ENCODE measurements at places on chromosomes 11 and 22.

- peak; percentile 11 for DNase-seq
These were observed 5.7 kb downstream of the LTO1 start for GRCh38 chr11:69669486-69669885.

- peak; percentile 27 for DNase-seq
These were observed 47.2 kb downstream of the PIWIL3 start for GRCh38 chr22:24727218-24727851.

- DNase-seq = no peak
These were observed 28.7 kb upstream of the CTSD start for GRCh38 chr11:1792461-1792860.

- DNase-seq = no peak
These were observed 43.9 kb downstream of the RTN4R start for GRCh38 chr22:20224256-20224626.

- DNase-seq = peak; percentile 42
These were observed 525 bp downstream of the DGCR2 start for GRCh38 chr22:19121631-19122142.

- no peak for DNase-seq
These were observed 4.0 kb downstream of the DSCAML1 start for GRCh38 chr11:117792992-117793391.

- no peak for DNase-seq
These were observed 21.1 kb upstream of the FAR1 start for GRCh38 chr11:13647391-13647790.

DNA sequence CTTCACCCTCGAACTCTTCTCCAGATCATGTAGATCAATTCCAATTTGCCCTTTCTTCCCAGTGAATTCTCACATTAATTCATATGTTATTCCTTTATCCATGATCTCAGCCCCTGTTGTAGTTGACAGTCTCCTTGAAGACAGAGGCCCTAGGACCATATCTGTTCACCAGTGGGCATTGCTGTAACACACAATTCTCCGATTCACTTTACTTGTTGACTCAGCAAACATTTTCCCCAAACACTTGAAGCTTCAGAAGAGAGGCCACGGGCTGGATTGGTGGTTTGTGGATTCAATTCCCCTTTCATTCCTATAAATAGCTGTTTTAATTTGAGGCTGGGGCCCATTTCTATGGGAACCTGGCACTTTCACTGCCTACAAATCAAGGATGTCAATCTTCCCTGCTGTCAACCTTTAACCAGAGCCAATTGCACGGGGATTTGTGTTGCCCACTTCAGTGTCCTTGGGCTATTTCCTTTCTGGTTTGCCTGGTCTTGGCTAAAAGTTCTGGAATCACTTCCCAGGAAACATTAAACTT is 393.0 kb upstream of the KIRREL3 start:
- no peak for DNase-seq

- no peak for DNase-seq
These were observed 700.0 kb upstream of the ANO5 start for GRCh38 chr11:21492931-21493330.

DNA sequence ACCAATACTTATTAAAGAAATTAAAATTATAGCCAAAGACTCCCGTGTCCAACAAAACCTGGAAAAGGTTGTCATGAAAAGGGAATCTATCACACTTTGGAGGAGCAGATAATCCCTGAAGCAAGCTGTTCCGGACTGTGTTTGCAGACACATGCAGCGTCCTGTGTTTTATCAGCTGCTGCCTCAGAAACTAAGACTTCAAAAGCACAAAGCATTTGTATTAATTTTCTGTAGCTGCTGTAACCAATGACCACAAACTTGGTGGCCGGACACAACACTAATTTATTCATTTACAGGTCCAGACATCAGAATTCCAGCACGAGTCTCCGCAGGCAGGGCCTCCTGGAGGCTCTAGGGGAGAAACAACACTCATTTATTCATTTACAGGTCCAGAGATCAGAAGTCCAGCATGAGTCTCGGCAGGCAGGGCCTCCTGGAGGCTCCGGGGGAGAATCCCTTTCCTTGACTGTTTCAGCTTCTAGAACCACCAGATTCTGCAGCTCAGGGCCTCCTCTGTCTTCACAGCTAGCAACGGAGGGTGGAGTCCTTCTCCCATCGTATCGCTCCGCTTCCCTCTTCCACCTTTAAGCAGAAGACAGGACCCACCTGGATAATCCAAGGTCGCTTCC is 465.3 kb downstream of the BRD1 start:
- DNase-seq = no peak

DNA sequence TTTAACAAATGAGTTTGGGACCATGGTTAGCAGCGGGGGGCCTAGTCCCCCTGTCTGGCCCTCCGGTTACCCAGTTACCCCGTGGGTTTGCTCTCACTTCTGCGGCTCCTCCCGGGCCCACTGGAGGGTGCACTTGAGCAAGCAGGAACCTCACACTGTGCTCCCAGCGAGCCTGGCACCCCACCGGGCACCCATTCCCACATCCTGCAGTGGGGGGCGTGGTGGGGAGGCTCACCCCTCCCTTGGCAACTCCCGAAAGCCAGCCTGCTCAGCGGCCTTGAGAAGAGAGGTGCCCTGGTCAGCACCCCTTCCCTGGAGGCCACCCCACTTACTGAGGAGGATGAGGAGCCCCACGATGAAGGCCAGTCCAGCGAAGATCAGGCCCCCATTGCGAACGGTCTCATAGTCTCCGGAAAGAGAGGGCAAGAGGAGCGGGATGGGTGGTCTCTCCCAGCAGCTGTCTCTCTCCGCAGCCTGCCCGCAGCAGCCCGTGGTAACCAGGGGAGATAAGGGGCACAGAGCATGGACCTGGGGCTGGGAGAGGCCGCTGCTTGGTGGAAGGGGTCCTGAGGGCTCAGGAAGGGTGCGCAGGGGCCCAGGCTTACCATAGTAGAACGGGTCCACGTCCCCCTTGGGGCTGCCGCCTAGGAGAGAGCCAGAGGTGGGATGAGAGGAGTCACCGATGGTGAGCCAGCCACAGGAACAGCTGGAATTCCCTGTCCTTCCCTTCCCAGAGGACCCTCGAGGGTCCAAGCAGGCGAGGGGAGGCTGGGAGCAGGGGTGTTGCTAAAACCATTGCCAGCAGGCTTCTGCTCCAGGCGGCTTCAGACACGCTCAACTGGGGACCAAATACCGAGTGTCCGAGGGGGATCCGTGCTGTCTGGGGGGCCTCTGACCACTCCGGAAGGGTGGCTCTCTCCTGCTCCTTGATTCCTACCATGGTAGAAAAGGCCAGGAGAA is 2.2 kb downstream of the FXYD2 start:
- DNase-seq = peak; percentile 15

DNA sequence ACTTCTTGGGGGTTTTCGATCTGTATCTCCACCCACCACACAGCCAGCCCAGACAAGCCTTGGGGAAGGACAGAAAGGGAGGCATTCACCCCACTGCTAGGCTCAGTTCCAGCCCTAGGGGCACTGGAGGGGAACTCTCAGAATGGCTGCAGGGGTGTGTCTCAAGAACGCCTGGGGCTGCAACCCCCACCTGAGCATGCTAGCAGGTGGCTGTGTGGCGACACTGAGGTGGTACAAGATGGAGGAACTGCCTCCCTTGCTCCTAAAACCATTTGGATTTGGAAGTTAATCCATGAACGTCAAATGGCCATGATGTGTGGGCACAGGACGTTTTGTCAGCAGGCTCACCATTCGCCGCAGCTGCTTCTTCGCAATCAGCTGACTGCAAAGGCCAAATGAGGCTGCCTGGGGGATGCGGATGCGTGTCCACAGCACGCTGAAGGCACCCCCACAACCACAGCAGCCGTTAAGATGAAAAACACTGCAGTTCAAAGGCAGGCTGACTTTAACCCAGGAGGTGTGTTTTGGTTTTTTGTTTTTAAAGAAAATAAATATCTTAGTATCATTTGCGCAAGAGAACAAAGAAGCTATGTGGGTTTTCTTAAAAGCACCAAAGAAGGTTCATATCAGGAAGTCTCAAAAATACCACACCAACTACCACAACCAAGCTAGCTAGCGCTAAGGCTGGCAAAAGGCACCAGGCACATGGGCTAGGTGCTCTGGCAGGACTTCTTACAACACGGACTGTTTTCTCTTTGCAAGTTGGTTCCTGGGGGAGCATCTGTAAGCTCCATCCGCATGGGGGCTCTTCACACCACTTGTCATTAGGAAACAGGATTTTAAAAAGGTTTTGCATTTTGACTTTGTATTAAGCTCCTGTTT is 22.2 kb upstream of the NAP1L4 start:
- no peak for DNase-seq

DNA sequence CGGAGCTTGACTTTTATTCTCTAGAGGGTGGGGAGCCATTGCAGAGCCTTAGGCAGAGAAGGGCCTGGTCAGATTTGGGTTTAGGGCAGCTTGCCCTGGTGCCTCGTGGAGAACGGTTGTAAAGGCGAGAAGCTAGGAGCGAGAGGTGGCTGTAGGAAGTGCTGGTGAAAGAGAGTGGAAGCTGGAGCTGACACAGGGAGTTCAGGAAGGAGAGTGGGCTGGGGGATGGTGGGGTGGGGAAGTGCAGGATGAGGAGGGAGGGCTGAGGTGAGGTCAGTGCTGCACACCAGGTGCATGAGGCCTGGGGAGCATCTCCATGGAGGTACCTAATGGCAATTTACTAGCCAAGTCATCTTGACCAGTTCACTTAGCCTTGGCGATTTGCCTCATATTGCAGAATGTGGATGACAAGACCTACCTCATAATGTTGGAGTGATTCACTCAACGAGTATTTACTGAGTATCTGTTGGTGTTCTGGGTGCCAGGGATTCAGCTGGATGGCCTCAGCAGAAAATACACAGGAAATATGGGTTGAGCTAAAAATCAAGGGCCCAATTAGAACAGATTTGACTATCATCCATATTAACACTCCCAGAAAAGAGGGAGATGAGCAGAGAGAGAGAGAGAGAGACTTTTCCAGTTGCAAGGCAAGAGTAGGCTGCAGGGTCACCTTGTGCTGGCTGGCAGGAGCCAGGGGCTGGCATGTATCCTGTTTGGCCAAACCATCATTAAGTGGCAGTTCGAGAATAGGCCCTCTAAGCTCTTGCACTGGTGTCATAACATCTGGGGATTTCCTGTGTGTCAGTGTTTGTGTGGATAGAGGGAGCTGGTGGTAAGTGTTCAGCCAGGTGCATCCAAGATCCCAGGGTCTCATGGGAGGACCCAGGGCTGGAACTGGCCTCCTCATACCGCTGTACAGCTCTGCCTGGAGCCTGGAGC is 44.4 kb upstream of the CLDN5 start:
- no peak for DNase-seq

DNA sequence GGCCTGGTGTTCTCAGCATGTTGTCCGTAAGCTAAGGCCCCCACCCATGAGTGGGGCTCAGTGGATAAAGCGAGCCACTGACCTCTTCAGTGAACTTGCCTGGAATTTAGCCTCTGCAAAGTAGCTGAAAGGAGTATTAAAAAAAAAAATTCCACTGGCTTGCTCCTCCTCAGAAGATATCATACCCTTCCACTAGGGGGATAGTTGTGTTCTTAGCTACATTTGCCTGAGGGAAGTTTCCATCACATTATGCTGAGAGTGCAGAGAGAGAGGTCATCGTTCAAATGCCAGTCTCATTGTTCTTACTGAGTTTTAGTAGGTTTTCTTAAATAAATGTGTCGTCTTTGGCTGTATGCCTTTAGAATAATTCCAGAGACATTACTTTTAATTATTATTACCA is 879.7 kb downstream of the JRKL start:
- no peak for DNase-seq

DNA sequence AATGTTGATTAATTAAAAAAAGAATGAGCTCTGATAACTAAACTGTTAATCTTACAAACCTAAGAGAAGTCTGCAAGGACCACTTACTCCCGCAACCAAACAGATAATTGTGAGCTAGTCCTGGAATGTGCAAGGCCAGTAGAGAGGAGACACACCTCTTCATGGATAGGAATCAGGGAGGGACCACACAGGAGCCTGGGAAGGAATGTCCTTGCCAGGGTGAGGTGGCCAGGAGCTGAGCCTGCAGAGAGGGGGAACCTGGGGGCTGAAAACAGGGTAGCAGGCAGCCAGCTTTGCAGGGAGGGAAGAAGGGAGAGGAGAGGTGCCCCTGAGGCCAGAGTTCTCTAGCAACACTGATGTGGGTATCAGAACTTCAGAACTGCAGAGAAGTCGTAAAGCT is 9.4 kb upstream of the NLRP10 start:
- no peak for DNase-seq

DNA sequence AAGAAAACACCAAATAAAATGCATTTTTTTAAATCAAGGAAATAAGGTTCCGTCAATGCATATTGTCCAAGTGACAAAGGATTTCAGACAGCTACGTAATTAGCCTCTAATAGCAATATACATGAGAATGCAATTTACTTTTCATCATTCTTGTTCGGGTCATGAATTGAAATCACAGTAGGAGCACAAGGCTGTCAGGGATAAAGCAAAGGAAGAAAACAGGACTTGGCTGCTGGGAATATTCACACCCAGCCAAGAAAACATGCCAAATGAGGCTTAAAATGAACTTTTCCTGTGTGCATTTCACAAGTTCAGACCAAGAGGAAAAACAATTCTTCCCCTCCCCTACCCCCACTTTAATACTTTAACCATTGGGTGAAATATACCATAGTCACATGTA is 188.6 kb downstream of the CWF19L2 start:
- DNase-seq = no peak

GRCh38 chr11:117175104-117175503 is 3.4 kb upstream of the SIDT2 start:
- DNase-seq = no peak

DNA sequence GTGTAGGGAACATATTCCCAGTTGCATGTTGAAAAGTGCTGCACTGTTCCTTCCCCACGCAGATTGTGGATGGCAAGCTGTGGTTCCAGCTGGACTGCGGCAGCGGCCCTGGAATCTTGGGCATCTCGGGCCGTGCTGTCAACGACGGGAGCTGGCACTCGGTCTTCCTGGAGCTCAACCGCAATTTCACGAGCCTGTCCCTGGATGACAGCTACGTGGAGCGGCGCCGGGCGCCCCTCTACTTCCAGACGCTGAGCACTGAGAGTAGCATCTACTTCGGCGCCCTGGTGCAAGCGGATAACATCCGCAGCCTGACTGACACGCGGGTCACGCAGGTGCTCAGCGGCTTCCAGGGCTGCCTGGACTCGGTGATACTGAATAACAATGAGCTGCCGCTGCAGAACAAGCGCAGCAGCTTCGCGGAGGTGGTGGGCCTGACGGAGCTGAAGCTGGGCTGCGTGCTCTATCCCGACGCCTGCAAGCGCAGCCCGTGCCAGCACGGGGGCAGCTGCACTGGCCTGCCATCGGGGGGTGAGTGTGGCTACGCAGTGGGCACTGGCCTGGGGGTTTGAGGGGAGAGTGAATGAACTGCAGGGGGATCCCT is 102.7 kb upstream of the MTNR1B start:
- DNase-seq = no peak

- no peak for DNase-seq
These were observed 123.0 kb upstream of the C11orf58 start for GRCh38 chr11:16615480-16615879.
